ENCODE measurements at places on chromosomes 4 and X.

DNA sequence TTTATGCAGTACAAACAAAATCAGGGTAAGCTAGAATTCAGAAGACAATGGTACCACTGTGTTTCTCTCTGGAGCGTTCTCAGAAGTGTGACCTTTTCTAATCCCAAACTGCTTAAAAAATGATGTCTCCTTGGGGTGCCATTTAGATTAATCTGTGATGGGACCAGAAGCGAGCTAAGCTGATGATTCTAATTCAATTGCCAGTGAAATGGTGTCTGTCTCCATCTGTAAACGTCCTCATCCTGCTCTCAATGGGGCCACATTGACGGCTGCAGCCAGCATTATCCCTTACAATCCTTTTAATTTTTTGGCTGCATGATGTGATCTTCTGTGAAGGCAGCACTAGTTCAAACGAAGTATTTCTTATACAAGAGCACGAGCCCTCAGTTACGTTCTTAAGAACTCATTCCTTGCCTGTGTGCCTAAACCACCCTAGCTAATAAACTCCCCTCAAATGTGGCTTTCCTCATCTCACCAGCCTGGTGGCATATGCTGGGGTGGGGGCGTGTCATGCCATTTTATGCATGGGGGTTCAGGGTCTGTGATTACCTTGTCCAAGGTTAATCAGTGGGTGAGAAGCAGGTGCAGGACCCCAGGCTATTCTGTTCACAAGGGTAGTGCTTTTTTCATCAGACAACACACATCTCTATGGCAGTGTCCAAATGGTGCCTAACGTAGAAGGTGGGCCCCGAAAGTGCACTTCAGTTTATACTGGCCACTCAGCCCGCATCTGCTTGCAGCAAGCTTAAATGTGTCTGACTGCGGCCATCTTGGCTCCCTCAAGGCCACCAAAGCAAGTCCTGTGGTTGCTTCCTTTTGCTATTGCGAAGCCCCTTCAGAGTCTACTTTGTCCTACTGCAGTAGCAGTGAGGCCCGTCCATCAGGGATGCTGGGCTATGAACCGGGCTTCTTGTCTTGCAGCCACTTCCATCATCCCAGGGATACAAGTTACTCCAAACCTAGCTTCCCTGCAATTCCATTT, 45.7 kb upstream of the SLC2A9 start:
- no peak for DNase-seq

DNA sequence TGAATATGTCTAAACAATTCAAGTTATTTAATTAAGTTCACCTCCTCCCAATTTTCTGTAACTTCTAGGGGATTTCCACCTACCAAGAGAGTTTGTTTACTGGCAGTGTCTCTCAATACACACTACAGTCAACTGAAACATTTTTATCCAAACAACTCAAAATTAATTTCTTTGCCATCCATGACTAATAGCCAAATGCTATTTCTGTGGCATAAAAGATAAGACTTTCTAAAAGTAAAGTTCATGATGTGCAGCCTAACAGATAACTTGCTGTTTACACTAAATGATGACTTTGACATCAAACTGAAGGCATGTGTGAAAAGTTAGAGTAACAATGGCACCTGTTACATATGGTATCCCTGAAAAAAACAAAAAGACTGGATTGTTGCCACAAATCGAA, 7.3 kb downstream of the TAB3 start:
- DNase-seq, result no peak

DNA sequence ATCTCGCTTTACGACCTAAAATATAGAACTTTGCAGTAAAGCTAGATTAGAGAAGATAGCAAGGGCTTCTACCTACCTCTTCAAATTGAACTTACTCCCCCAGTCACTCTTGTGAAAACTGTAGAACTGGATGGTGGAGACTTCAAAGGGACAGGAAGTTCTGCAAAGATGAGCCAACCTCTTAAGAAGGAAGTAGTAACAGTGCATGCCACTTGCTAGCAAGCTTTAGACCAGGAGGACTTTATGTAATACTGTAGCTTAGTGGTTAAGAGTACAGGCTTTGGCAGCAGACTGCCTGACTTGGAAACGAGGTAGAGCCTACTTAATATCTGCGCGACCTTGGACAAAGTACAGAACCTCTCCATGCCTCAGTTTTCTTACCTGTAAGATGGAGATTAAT, 27.5 kb upstream of the VBP1 start:
- DNase-seq, result no peak

- no peak for DNase-seq
Measured at GRCh38 chr4:117428536-117428935, 343.2 kb upstream of the TRAM1L1 start.

GRCh38 chr4:19224820-19225219, 1026.9 kb upstream of the SLIT2 start:
- no peak for DNase-seq

- DNase-seq, result no peak
Measured at GRCh38 chr4:71113294-71113693, 119.8 kb downstream of the DCK start.

- no peak for DNase-seq
Measured at GRCh38 chrX:48617542-48618340, 20.4 kb downstream of the WDR13 start.

All from stimulated activated CD8-positive, alpha-beta memory T cell treated with anti-CD3 and anti-CD28 coated beads, Interleukin-7, amount 100 ng/mL, for 1 hour (primary cell).